Activated naive CD4-positive, alpha-beta T cell treated with anti-CD3 and anti-CD28 coated beads, Interleukin-2, amount 50 U/mL, for 72 hours (primary cell): ENCODE measurements at places on chromosomes 7 and 10. TPM values are rescaled to one million over a fixed set of nuclear protein-coding genes. Genes with fewer than 3 reads are reported as not detected.

POM121C gene
- 54.1 TPM for total RNA-seq

MEOX2 gene
- total RNA-seq, result not detected

PKD2L1 gene
- total RNA-seq, result not detected

HOXA5 gene
- total RNA-seq, result not detected

NMT2 gene
- total RNA-seq, result 30.7 TPM

CUBN gene
- 1.1 TPM for total RNA-seq

PLXDC2 gene
- total RNA-seq, result not detected

ANK3 gene
- total RNA-seq, result 53.7 TPM

GNA12 gene
- 19.8 TPM for total RNA-seq

AZGP1 gene
- total RNA-seq, result 0.43 TPM

GPR37 gene
- not detected for total RNA-seq

ANAPC16 gene
- 107 TPM for total RNA-seq

ZNF316 gene
- 23.2 TPM for total RNA-seq

HMX3 gene
- total RNA-seq, result 0.20 TPM

CCDC146 gene
- 2.6 TPM for total RNA-seq

STEAP1B gene
- total RNA-seq, result not detected

ANXA7 gene
- 104 TPM for total RNA-seq

PPRC1 gene
- total RNA-seq, result 59.1 TPM

EVX1 gene
- total RNA-seq, result not detected

NEURL1 gene
- 2.4 TPM for total RNA-seq

RPEL1 gene
- total RNA-seq, result not detected

DYNC1I1 gene
- not detected for total RNA-seq

LRWD1 gene
- total RNA-seq, result 11.6 TPM

ST8SIA6 gene
- not detected for total RNA-seq

GPR15LG gene
- total RNA-seq, result not detected

FOXI2 gene
- total RNA-seq, result not detected
